GM13976 (cell line): ENCODE measurements at places on chromosomes 11 and 22.

DNA sequence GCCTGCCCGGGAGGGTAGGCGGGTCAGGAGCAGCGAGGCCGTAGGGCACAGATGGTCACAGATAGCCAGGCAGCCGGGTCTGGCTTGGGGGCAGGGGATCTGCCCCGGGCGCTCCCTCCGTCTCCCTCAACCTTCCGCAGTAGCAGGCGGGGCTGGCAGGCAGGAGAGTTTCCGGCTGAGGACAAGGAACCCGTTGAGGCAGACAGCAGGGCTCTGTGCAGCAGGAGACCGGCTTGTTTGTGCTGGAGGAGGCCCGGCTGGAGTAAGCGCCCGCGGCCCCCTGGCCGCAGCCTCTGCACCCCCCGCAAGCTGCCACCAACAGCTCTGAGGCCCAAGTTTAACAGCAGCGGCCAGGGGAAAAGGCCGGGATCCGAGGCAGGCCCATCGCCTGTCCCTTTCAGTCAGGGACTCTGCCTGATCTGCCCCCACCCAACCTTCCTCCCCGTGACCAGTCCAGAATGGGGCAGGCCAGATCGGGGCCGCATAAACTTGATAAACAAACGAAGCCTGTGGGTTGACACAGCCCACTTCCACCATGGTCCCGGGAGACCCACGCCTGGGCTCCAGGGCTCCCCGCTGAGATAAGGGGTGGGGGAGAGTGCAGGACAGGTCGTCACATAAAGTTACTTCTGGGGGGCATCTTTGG lies 13.6 kb downstream of the SCARF2 start:
- no peak for DNase-seq

GRCh38 chr11:122861631-122862030 lies 20.9 kb upstream of the JHY start:
- DNase-seq = no peak

GRCh38 chr22:21726650-21727049 lies 8.9 kb downstream of the YPEL1 start:
- DNase-seq = peak; percentile 76

DNA sequence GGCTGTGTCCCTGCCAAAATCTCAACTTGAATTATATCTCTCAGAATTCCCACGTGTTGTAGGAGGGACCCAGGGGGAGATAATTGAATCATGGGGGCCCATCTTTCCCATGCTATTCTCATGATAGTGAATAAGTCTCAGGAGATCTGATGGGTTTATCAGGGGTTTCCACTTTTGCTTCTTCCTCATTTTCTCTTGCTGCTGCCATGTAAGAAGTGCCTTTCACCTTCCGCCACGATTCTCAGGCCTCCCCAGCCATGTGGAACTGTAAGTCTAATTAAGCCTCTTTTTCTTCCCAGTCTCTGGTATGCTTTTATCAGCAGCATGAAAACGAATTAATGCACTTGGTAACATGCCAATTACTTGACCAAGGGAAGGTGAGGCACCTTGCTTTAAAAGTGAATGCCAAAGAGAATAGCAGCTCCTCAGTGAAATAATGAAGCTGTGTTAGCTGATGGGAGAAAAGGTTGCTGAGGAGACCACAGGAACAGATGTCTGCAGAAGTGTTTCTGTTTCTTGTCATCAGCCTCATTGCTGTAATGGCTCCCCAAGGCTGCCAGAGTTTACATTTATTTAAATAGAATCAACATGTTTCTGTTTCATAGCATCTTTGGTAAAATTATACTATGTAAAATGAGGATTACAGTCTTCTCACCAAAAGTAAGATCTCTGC lies 89.0 kb upstream of the CD44 start:
- no peak for DNase-seq

DNA sequence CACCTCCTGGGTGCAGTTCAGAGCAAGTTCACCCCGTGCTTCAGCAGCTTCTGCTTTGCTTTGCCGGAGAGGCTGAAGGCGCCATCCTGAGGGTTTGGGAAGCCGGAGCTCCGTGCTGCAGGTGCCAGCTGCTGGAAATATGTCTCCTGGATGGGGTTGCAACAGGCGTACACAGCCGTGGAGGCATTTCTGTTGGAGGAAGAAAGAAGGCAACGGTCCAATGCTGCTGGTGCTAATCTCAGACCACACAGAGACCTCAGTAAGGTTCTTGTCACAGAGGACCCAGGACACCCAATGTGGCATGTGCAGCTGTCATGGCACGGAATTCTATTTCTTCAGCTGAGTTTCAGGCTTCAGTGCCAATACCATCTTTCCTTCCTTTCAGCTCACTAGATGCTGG lies 24.2 kb downstream of the ASPHD2 start:
- DNase-seq = no peak

DNA sequence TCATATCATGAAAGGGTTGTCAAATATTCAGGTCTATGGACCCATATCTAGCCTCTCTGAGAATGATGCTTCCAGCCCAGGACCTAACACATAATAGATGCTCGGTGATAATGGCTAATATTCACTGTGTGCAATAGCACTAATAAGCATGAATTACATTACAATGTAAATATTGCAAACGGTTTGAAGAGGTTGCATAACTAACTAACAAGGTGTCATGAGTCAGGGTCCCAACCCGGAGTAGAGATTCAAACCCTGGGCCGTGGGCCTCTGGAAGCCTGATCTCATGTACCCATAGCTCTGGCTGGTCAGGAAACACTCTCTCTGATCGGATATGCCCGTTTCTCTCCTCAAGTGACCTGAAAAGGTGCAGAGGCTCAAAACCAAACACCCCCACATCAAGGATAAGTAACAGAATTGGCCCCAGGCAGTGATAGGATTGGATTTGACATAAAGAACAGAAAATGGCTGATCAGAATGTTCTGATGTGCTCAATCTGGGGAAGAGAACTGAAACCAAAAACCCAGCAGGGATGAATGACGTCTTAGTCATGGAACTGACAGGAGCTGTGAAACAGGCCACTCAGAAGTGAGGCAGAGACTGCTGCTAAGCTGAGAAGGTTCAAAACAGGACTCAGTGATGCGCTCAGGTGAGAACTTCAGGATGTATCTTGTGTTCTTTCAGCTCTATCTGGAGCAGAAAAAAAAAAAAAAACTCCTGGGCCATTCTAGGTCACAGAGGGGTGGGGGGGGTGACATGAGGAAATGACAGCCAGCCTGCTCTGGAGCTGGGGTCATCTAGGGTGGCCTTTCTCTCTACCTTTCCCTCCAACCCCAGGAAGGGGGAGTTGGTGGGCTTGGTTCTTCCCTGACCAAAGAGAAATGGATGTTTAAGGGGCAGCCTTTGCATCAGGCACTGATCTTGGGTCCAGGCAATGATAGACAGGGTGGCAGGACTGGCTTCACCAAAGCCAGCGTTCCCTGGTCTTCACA lies 6.6 kb upstream of the KCTD17 start:
- DNase-seq = no peak

- no peak for DNase-seq
Measured at GRCh38 chr22:17930455-17931313, 93.7 kb downstream of the MICAL3 start.

DNA sequence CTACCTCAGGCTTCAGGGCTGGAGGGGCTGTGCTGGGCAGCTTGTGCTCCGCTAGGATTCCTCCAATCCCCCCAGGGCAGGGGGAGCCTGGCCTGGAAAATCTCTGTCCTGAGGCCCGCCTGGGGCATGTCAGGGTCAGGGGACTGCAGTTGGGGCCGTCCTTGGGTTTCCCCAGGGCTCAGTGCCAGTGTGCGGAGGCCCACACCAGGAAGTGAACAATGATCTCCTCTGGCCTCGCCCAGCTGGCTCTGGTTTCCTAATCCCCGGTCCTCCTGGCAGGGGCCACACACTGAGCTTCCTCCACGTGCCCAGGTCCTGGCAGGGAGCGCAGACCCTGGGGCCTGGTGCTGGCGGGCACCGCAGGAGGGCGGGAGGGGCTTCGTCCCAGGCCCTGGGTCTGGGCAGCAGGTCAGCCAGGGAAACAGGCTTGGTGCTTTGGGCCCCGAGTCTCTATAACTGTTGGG lies 1.4 kb upstream of the MUC2 start:
- no peak for DNase-seq

DNA sequence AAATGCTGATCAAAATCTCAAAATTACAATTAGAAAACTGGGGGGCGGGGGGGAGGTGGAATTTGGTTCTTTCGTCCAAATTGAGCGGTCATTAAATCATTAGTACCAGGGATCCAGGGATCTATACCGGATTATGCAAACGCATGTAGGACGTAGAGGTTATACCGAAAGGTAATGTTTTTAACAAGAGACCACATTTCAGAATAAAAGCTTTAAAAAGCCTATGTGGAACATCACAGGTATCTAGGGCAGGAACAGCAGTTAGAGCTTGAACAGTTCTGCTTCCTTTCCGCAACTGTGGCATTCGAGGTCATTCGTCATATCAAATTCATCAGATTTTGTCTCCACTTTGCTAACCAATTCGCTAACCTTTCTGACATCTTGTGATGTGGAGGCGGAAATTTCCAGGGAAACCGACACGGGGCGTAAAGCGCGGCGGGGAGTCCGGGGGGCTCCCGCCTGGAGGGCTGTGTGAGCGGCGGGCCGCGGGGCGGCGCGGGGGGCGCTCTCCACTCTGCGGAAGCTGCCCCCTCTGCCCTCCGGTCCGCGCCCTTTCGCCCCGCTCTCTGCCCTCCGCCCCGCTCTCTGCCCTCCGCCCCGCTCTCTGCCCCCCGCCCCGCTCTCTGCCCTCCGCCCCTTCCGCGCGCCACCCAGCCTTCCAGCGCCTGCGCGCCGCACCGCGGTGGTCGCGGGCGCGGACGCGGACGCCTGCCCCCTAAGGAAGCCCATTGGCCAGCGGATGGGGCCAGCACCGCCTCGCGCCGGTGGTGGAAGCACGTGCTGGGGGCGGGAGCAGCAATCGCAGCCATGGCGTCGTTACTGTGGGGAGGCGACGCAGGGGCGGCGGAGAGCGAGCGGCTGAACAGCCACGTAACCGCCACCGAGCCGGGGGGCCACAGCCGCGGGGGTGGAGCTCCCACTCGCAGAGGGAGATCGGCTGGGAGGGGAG lies at the start of gene DDX25:
TSS of gene DDX25 (plus strand) at position 798 of the 949 bp plus-strand sequence. CDS start at position 808, 10 bp downstream.
- no peak for DNase-seq

GRCh38 chr11:100600941-100601340 lies 86.1 kb upstream of the ARHGAP42 start:
- DNase-seq = no peak
